ENCODE measurements at places on chromosomes 1 and 21. TPM values are rescaled to one million over a fixed set of nuclear protein-coding genes. Genes with fewer than 3 reads are reported as not detected.

OR2L13 gene
- total RNA-seq = not detected

F5 gene
- total RNA-seq = 4.5 TPM

RAP1A gene
- 89.8 TPM for total RNA-seq

DDX59 gene
- 34.8 TPM for total RNA-seq

SIM2 gene
- total RNA-seq = 0.63 TPM

NR0B2 gene
- not detected for total RNA-seq

HES3 gene
- total RNA-seq = not detected

KCNN3 gene
- 16.6 TPM for total RNA-seq

KIF21B gene
- total RNA-seq = 1.5 TPM

TNFRSF14 gene
- total RNA-seq = 19.2 TPM

PCSK9 gene
- total RNA-seq = 2.9 TPM

HTR6 gene
- total RNA-seq = not detected

CFAP74 gene
- 0.11 TPM for total RNA-seq

GPR161 gene
- total RNA-seq = 20.5 TPM

LCE1A gene
- not detected for total RNA-seq

FCGR3A gene
- 4.5 TPM for total RNA-seq

ERO1B gene
- 17.3 TPM for total RNA-seq

KCNJ15 gene
- total RNA-seq = 11.4 TPM

LRRN2 gene
- 0.90 TPM for total RNA-seq

CD53 gene
- 21.5 TPM for total RNA-seq
